Activated CD4-positive, alpha-beta T cell treated with anti-CD3 and anti-CD28 coated beads for 36 hours (primary cell): ENCODE measurements at places on chromosomes 5 and 9.

GRCh38 chr5:174764309-174764708 is 39.9 kb downstream of the MSX2 start:
- no peak for DNase-seq

DNA sequence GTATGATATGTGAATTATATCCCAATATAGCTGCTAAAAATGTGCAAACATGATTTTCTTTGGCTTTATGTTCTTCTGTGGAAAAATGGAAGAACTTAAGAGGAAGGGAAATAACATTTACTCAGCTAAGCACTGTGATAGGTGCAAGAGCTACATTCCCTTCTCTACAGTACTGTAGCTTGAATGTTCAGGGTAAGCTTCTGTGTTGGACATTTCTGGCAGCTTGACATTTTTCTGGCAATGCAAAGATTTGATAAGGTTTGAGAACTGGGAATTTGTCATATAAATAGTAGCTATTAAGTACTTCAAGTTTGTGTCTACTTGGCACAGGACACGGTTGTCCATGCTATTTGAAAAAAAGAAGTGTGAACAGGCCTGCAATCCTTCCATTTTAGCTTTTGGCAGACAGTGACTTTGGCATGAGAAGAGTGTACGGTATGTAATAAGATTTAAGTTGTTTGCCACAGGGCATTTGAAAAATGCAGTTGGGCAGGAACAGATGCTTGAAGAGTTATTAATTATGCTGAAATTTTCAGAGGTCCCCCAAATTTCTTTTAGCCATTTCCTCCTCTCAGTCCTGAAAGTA is 77.6 kb downstream of the KIF4B start:
- no peak for DNase-seq

DNA sequence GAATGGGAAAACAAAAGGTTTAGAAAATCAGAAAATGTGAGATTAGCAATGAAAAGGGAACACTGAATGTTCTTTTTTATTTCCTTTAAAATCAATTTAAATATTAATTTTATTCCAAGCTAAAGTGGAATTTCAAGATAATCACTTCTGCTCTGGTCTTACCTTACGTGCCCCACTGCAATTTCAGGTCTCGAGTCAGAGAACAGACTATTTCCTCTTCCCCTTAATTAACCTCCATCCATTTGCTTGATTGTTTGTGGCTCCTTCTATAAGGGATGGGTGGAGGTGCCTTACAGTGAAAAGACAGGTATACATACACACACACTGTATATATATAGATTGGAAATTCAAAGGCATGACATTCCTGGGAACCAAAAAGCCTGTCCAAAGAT is 137.1 kb downstream of the SUSD1 start:
- no peak for DNase-seq

DNA sequence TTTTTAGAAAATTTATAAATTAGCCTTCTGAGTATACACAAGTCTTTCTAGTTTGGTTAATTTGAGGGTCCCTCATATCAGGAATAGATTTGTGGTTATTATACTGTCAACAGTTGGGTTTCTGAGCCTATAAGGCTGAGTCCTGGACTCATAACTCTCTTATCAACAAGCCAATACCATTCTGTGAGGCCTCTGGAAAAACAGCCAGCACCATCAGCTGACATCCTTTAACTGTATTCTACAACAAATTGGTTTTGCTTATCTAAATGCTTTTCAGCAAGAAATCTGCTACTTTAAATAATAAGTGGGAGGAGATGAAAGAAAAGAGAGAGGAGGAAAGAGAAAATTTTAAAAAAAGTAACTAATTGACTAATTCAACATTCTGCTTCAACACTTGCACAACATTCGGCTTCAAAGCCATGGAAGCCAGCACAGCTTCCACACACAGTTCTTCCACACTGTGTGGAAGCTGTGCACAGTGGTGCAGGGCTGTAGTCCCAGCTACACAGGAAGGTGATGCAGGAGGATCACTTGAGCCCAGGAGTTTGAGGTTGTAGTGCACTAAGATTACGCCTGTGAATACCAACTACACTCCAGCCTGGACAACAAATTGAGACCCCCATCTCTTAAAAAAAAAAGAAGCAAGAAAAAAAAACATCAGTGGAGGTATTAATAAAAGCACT is 84.5 kb downstream of the UBAP2 start:
- no peak for DNase-seq
